NCI-H187 treated with DMSO at 0.1 percent for 48 hours (cell line): ENCODE measurements at places on chromosomes 7 and 10.

DNA sequence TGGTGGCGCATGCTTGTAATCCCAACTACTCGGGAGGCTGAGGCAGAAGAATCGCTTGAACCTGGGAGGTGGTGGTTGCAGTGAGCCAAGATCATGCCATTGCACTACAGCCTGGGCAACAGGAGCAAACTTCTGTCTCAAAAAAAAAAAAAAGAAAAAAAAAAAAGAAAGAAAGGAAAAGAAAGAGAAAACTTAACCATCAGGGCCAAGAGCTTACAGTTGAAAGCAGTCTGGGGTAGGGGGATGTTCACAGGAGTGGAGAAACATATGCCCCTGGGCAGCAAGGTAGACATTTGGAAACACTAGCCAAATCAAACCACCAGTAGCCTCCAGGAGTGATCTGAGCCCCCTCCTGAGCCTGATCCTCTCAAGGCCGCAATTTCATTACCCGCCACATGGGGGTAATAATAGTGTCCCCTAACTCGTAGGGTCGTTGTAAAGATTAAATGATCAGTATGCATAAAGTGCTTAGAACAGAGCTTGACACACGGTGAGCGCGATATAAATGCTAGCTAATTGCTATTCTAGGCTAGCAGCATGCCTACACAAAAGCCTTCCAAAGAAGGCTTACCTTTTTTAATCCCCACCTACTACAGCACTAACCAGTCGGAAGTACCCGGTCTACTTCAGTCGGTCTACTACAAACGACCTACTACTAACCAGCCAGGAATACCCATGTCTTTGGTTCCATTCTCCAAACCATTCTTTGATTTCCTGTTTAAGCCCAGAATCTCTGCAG is 274.3 kb upstream of the NEBL start:
- no peak for DNase-seq

DNA sequence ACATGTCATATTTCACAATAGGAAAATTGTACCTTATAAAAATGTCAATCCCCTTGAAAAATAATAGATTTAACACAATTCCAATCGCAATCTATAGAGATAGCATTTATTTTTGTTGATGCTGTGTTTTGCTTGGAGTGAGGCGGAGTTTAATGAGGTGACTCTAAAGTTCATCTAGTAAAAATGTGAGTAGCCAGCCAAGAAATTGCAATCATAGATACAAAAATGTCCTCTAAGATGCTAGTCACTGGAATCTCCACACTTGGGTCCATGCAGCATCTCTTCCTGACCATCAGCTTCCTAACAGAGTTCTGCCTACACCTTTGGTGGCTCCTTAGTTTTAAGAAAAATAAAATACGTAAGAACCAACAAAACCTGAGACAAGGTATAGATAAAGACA is 44.9 kb downstream of the GLI3 start:
- no peak for DNase-seq

DNA sequence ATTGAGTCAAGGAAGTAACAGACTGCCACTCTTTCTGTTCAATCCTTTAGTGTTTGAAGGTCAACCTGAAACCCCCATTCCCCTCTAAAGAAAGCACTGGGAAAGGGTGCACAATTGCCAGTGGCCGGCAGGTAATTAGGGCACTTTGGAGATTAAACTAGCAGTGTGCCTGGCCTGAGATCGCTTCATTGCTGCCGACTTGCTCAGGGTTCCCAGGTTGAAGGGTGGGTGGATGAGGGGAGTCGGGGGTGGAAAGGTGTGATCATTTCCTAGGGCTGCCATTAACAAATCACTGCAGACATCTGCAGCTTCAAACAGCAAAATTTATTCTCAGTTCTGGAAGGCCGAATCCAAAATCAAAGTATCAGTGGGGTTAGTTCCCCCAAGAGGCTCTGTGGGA is 16.3 kb upstream of the BTBD16 start:
- DNase-seq: no peak

DNA sequence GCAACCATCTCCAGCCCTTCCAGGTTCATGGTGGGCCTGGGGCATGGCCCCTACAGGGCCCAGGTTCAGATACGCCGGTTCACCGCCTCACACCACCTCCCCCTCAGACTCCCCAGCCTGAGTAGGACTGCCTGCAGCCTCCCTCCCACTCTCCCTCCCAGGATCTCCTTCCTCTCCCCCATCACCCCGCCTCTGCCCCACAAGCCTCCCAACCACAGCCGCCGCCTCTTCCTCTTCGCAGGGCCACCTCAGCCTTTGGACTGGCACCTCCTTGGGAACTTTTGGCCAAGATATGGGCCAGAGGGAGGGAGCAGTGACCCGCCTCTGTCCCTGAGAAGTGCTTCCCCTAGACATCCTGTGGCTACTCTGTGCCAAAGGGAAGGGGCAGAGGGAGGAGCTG is 9.3 kb downstream of the KCNIP2 start:
- DNase-seq: no peak

GRCh38 chr7:55557666-55558188 is 14.6 kb downstream of the VOPP1 start:
- no peak for DNase-seq

DNA sequence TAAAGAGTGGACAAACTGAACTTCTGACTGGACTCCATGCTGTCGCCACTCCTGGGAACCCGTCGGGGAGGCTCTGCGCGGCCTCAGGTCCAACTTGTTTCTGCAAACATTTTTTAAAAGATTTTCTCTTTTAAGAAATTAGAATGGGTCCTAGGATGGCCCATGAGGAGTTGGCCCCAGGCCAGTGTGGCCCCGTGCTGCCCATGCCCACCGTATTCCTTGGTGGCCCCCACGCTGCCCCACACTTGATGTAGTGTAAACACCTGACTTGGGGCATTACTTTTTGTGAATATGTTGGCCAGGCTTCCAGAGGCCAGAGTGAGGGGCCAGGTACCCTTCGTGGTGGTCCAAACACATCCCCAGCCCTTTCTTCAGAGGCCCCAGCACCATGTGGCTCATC is 19.3 kb downstream of the ZNF316 start:
- no peak for DNase-seq

DNA sequence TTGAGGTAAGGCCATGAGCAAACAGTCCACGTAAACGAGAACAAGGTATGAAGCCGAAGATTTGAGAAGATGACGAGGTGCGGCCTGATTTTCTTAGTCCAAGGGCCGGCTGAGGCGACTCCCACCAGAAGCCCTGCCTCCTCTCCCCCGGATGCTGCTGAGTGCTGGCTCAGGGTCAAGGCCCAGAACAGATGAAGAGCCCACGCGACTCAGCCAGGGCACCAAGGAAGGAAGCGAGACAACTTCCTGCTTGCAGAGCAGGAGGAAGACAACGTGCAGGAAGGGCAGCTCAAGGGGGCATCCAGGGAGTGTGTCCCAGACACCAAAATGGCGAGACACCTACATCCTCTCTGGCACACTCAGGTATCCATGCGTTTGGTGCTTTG is 99.5 kb downstream of the CYTH3 start:
- DNase-seq: no peak

GRCh38 chr10:23001901-23002516 is 74.2 kb downstream of the ARMC3 start:
- no peak for DNase-seq

- DNase-seq: no peak
Measured at GRCh38 chr7:129073738-129074137, 18.8 kb upstream of the TNPO3 start.

DNA sequence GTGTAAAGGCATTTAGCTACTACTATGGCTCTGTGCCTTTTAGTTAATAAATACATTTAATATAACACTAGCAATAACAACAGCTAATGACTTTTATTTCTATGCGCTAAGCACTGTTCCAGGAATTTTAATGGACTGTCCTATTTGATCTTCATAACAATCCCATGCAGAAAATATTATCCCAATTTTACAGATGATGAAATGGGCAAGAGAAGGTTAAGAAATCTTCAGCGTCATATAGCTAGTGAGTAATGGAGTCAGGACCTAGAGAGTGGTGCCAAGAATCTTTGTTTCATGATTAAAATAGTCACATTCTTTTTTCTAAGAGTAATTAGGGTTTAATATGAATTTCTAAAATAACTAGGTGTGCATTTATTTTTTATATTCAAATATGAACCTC is 32.4 kb downstream of the ACTA2 start:
- DNase-seq: no peak

DNA sequence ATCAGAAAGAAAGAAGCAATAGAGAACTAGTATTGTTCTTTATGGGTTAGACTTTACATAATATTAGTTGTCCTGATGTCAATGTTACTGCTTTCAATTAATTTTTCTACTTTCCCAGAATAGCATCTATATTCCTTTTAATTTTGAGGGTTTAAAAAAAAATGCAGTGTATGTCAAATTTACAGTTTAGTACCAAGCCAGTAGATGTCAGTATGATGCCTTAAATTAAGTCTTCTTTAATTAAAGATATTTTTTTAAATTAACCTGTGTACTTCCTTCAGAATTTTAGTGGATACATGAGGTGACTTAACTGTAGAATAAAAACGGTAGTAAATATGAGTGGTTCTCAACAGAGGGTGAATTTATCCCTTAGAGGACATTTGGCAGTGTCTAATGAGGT is 35.2 kb upstream of the STOX1 start:
- no peak for DNase-seq

DNA sequence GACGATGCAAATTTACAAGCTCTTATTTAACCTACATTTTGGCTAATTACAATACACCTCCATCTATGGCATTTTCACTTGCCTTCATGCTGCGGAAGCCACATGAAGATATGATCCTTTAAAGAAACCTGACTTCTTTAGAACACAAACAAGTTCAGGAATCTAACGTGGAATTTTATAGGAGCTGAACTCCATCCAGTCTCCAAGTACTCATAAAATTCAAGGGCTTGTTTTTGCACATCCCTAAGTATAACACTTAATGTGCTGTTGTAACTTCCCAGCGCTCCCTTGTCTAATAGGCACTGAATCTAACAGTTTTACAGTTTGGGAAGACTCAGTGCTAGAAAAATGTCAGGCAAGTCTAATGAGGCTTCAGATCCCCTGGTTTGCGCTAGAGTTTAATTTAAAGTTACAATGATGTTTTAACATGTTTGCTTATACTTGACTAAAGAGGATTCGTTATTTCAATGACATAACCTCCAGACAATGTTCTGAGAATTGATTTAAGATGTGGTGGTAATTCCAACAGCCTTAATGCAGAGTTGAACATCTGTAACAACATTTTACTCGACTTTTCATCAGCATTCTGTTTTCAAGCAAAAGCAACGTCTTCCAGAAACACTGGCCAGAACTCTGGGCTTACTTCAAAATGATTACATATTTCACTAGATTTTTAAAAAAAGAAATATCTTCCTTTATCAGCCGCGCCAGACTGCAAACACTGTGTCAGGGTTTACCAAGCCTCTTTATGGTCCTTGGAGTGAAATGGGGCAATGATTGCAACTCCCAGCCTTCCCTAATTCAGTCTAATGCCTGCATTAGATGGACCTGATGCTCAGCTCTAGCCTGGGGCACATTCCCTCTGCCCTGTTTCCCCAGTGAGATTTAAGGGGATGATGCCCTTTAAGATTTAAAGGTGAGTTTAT is 664.3 kb downstream of the KCNMA1 start:
- DNase-seq: peak; percentile 12

- no peak for DNase-seq
Measured at GRCh38 chr7:40311307-40311706, 176.5 kb downstream of the SUGCT start.

DNA sequence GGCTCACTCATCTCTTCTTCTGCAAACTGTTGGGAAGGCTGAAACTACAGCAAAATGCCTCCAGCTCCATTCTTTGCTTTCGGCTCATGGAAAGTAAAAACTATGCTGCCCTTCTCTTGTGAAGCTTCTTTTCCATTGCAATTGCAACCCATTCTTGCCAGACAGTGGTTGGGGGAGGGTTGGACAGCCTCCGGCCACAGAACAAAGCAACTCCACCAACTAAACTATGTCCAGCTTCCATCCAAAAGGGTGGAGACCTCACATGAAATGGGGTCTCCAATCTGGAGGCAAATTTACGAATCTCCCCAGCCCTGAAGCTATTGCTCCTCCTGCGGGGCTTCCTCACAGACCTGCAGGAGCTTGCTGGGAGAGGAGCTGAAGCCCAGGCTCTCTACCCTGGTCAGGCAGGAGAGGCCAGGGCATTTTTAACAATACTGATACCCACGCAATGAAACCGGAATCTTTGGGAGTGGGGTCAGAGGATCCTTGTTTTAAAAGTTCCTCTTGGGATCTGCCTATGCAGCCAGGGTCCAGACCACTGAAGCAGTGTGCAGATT is 549 bp downstream of the GPNMB start:
- DNase-seq: no peak

GRCh38 chr7:35505066-35505465 is 189.9 kb downstream of the HERPUD2 start:
- no peak for DNase-seq

DNA sequence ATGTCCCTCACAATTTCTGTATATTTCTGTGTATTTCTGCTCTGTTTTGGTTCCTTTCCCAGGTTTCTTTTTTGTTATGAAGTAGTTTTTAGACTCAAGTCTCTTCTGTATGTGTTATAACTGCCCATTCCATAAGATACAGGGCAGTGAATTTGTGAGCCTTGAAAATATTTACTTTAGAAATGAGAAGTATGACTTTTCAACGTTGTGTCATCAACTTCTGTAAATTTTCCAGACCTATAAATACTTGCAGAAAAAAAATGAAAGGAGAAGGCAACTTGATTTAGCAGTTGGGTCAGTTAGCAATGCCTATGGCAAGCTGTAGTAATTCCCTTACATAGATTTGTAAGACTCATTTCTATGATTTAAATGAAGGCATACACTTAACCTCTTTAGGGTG is 11.5 kb downstream of the EGFR start:
- no peak for DNase-seq

GRCh38 chr7:144729226-144729625 is 106.6 kb downstream of the TPK1 start:
- no peak for DNase-seq

DNA sequence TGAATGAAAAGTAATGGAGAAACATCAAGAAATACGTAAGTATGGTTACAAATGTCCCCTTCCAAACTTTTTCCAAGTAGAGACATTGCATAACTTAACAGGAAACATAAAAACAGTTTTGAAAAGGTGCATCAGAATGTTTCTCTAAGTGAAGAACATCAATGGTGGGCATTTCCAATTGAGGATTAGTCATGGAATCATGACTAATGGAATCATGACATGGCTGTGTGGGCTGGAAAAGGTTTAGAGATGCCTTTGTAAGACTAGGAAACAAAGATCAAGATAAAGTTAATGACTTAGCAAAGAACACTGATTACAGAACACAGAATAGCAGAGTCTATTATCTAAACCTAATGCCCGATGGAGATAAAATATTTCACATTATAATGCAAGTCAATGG is 272.0 kb downstream of the HPSE2 start:
- DNase-seq: no peak

DNA sequence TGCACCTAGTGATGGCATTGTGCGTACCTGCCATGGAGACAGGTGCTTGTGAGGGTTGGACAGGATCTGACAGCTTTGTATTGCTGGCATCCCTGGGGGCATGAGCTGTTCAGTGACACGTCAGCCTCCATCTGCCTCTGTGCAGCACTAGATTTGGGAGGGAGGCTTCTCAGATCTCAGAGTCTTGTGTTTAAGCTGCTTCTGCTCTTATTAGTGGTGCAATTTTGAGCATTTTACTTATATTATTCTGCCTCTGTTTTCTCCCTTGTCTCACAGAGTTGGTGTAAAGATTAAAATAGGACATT is 5.1 kb downstream of the ARHGAP22 start:
- DNase-seq: no peak
